ENCODE measurements at places on chromosomes 4 and X.

GRCh38 chrX:137988470-137988869 lies 422.5 kb downstream of the ZIC3 start:
- no peak for DNase-seq

DNA sequence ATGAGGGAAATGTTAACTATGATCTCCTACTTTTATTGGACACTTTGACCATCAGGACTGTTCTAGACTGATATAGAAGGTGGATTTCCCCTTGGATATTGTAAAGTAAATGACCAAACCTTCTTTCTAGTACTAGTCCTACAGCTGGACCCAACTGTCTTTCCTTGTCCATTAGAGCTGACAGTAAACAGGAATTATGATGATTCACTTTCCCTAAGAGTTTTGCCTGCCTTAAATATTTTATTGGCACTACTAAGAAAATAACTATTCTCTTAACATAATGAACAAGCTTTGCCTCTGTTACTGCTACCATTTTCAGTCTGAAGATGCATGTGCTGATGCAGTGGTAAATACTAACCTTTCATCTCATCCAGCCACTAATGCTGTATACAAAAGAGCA lies 915.4 kb downstream of the CENPC start:
- no peak for DNase-seq

DNA sequence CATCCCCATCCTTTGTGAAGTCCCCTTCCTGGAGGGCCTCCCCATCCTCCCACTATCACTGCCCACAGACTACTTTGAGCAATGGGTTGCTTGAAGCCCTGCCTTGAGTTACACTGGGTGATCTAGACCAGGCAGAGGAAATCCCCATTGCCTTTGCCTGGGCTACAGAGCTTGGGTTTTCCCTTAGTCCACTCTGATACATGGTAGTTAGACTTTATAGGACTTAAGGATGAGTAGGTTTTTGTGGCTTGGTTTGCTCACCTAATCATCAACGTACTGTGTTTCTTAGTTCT lies 56.6 kb downstream of the TMEM131L start:
- no peak for DNase-seq

DNA sequence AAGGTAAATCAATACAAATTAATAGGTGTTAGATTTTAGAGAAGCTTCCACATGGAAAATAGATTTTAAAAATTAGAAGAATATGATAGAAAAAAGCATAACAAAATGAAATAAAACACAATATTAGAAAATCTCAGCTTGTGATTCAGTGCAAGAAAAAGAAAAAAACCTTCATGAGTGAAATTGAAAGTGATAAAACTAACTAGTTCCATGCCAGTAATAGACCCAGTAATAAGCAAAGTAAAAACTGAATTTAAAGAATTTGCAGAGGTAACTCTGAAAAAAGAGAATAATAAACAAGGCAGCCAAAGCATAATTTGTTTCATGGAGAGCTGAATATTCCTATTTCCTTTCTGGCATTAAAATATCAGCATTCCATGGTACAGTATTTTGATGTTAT lies 174.3 kb upstream of the TENM3 start:
- no peak for DNase-seq

GRCh38 chr4:173401063-173401462 lies 2.1 kb upstream of the SCRG1 start:
- DNase-seq: no peak

GRCh38 chr4:131459430-131460101 lies 1689.5 kb upstream of the PCDH10 start:
- DNase-seq: no peak

GRCh38 chrX:3407781-3408180 lies 61.3 kb upstream of the MXRA5 start:
- DNase-seq: no peak

DNA sequence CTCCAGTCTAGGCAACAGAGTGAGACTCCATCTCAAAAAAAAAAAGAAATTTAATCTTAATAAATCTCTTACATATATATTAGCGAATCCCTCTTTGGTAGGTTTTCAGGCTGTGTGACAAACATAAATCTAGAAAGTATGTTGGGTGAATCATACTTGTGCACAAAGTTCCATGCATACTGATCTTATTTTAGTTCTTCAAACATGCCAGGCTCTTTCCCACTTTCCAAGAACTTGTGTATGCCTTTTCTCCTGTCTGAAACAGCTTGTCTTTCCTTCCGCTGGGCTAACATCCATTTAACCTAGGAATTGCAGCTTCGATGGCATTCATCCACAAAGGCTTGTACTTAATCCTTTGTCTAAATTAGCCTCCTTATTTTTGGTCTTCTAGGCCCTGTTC lies 156.6 kb upstream of the CASK start:
- no peak for DNase-seq

GRCh38 chrX:10015355-10015722 lies 48.2 kb downstream of the CLDN34 start:
- no peak for DNase-seq

- peak; percentile 85 for DNase-seq
Measured at GRCh38 chr4:15702941-15703403, at the start of gene BST1. BST1 (plus strand) TSS chr4:15703065; CDS start chr4:15703145, 80 bp downstream.

- DNase-seq: no peak
Measured at GRCh38 chr4:61831987-61832386, 631.9 kb downstream of the ADGRL3 start.

GRCh38 chrX:13158911-13159310 lies 114.5 kb upstream of the FAM9C start:
- no peak for DNase-seq

GRCh38 chr4:153218961-153219360 lies 14.7 kb downstream of the TRIM2 start:
- no peak for DNase-seq

- DNase-seq: no peak
Measured at GRCh38 chr4:152206185-152206584, 329.7 kb downstream of the FBXW7 start.

DNA sequence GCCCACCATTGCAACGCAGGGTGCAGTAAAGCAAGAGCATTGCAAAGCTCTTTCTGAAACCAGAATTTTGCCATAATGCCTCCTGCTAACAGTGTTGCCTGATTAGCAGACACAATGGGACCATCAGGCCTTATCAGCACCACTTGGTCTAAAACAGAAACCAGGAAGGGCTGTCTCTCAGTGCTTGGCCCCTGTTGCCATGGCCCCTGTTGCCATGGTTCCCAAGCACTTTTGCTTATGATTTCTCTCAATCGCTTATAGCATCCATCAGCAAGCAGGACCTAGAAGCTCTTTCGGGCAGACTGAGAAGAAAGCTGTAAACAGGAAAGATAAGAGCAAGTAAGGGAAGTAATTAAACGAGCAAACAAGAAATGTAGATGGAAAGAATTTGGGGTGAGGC lies 36.8 kb downstream of the RTL5 start:
- peak; percentile 54 for DNase-seq

- no peak for DNase-seq
Measured at GRCh38 chrX:150933945-150934350, 35.5 kb upstream of the CD99L2 start.

DNA sequence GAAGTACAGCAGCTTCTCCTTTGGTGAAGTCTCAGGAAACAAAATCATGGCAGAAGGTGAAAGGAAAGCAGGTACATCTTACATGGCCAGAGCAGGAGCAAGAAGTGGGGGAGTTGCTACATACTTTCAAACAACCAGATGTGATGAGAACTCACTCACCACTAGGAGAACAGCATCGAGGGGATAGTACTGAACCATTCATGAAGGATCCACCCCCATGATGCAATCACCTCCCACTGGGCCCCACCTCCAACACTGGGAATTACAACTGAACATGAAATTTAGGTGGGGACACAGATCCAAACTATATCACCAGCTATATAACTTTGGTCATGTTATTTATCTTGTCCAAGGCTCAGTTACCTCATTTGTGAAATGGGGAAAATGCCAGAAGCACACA lies 159.4 kb downstream of the OPHN1 start:
- no peak for DNase-seq

DNA sequence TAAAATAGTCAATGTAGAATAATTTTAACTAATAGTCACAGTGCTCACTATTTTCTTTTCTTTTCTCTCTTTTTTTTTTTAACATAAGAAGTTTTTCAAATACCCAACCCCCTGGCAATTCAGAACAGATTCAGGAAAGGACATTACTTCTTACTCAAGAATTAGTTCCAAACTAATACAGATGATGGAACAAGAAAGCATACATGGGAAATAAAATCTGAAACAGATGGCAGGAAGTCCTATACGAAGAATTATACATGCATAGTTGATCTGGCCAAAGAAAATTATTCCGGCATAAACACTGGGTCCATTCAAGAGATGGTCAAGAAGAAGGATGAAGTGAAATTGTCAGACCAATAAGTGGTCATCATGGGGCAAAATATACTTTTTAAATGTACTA lies 614.4 kb upstream of the INTU start:
- DNase-seq: no peak

DNA sequence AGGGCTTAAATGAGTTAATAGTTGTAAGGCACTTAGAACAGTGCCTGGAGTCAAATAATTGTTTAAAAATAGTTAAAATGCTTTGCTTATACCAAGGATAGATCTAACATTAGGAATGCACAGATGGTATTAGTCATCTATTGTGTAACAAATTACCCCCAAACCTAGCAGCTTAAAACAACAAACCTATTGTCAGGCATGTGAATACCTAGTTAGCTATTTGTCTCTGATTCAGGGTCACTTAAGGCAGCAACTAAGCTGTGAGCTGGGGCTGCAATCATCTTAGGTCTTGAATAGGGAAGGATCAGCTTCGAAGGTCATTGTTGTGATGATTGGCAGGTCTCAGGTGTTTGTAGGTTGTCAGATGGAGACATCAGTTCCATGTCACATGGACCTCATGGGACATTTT lies 42.4 kb upstream of the AGA start:
- DNase-seq: peak; percentile 9

- peak; percentile 22 for DNase-seq
Measured at GRCh38 chr4:87353592-87353991, 30.9 kb upstream of the HSD17B13 start.

GRCh38 chr4:182863501-182863900 lies 53.7 kb downstream of the DCTD start:
- DNase-seq: no peak

GRCh38 chrX:100830547-100830946 lies 10.4 kb downstream of the CSTF2 start:
- no peak for DNase-seq

- no peak for DNase-seq
Measured at GRCh38 chr4:101987623-101988243, 197.2 kb downstream of the BANK1 start.

- DNase-seq: no peak
Measured at GRCh38 chr4:6647582-6648230, 7.2 kb downstream of the MRFAP1 start.

- no peak for DNase-seq
Measured at GRCh38 chr4:187910741-187911140, 84.8 kb upstream of the ZFP42 start.

GRCh38 chrX:71671043-71671780 lies 3.9 kb downstream of the LOC101059915 start:
- no peak for DNase-seq

- no peak for DNase-seq
Measured at GRCh38 chr4:179165000-179165738, 1722.9 kb upstream of the AGA start.

DNA sequence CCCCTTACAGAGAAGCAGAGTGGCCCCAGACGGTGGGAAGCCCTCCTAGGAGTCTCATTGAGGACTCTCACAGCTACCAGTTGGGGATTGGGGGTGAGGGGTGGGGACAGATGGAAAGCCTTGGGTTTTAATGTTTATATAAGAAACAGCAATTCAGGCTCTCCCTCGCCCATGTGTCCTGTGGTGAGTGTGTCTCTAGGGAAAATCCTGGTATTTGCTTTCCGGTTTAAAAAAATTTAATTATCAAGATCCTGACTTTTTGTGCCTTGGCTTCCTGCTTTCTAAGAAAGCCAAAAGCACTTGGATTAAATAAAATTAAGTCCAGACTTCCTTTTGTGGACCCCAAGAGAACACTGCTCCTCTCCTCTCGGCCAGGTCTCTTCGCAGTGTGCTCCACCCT lies 93.8 kb downstream of the SOWAHB start:
- no peak for DNase-seq

DNA sequence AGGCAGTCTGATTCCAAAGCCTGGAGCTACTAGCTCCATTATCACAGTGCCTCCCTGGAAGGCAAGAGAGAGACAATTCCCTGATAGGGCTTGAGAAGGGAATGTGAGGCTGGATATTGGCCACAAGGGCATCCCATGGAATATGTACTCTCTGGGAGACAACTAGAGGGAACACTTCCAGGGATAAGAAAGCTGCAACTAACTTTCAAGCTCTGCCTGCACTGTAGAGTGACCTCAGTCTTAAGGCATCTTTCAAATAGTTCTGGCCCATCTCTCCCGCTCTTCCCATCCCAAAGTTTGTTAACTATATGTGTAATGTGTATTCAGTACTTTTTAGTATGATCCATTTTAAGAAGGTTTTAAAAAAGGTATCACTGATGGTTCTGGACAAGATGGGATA lies 13.1 kb upstream of the RNF212 start:
- no peak for DNase-seq

DNA sequence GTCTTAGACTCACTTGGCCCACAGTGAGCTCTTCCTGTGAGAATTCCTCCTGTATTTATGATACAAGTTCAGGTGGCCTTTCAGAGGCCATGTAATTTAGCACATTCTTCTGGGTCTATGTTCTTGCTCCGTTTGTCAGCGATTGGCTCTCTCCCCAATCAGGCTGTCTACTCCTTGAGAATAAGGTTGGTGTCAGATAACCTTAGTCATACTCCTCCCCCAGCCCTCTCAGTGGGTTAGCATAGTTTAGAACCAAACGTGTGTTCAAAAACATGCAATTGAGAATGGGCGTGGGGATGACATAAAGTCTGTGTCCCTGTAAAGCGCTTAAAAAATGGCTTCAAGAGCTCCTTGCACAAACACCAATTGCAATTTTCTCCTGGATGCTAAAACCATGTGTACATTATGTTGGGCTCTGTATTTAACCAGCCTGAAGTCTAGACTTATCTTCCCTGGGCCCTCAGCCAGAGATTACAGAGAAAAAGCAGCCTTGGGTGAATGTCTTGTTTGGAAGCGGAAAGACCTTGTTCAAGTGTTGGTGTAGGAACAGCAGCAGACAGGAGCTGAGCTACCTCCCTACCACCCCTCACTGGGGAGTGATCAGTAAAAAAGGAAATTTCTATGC lies 9.9 kb upstream of the CT47C1 start:
- DNase-seq: no peak
